Activated T-cell treated with anti-CD3 and anti-CD28 coated beads, Interleukin-2, amount 50 U/mL, for 1 hour (primary cell): ENCODE measurements at places on chromosomes 4 and X.
A peak's percentile ranks its signal among the peaks of the same experiment; 100 is the strongest.

DNA sequence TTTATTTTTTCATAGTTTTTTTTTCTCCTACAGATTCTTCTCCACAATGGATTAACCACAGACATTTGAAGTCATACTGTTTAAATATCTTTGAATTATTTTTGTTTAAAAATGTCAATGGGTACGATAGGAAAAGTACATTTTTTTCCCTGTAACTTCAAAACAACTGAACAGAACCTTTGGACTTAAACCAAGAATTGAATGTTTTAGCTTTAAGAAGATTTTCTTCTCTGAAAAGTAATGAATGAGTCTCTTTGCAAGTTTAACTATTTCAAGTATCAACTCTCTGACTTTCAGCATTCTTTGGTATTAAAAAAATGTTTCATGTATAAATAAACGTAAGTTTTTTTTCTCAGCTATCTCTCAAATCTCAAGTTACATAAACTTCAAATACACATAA lies 364.3 kb downstream of the FBXO8 start:
- DNase-seq, result no peak

GRCh38 chrX:134484039-134484438 lies 24.1 kb downstream of the HPRT1 start:
- DNase-seq, result no peak

DNA sequence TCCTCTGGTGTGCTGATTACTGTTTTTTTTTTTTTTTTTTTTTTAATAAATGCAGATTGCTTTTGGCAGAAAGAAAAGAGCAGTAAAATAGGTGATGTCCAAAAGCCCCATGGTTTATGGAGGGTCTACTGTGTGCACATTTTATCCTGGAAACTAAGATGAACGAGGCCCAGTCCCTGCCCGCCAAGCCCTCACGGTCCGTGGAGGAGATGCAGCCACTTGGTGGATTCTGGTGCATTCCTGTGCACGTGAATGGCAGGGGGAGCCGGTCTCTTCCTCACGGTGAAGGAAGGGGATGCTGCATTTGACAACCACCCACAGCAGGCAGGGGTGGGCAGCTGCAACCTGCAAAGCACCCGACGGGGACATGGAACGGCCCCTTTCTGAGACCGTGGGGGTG lies 100.2 kb upstream of the AFAP1 start:
- no peak for DNase-seq

DNA sequence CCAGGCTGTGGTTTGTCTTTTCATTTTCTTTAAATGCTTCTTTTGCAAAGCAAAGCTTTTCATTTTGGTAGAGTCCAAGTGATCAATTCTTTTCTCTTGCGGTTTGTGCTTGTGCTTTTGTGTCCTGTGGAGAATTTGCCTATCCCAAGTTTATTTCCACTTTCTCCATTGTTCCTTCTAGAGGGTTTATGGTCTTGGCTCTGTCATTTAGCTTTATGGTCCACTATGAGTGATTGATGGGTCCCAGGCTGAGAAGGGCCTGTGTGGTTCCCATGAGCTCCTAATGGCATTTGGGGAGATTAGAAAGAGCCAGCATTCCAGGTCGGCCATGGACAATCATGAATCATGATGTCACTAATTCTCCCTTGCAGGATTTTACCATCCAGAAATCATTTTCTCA lies 86.5 kb downstream of the CPZ start:
- DNase-seq, result no peak

DNA sequence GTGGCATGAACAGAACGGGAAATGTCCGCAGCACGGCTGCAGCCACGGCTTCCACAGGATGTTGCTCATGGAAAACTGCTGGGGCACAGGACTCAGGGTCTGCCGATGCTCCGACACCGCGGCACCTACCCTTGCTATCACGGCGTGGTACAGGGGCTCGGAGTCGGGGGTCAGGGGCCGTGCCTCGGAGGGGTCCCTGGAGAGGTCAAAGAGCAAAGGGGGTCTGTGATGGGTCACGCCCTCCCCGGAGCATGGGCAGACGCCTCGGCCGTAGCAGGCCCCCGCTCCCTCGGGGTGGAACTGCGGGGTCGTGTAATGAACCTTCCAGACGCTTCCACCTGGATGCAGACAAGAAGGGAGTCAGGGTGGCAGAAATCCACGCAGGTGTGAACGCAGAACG lies 21.8 kb downstream of the ARSD start:
- no peak for DNase-seq

DNA sequence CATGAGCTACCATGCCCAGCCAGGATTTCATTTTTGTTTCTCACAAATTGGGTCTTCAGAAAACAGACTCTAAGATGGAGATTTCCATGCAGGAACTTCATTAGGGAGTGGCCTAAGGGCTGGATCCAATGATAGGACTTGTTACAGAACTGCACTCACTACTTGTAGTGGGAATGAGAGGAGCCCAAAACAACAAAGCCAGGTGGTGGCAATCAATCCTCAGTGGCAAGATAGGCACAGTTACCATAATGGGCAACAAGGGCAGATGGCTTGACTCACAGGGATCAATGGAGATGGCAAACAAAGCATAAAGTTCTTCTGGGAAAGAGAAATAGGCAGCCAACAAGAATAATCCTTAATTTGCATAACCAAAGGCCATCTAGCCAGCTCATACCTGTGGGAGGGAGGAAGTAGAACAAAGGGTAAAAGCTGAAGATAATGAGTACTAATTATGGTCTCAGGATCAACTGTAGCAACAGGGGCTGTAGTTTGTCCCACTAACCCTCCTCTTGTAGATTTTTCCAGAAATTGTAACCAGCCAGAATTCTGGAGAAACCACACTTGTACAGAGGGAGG lies 72.8 kb upstream of the MAPK10 start:
- DNase-seq, result no peak

GRCh38 chr4:54067166-54067565 lies 2.8 kb upstream of the CHIC2 start:
- no peak for DNase-seq

DNA sequence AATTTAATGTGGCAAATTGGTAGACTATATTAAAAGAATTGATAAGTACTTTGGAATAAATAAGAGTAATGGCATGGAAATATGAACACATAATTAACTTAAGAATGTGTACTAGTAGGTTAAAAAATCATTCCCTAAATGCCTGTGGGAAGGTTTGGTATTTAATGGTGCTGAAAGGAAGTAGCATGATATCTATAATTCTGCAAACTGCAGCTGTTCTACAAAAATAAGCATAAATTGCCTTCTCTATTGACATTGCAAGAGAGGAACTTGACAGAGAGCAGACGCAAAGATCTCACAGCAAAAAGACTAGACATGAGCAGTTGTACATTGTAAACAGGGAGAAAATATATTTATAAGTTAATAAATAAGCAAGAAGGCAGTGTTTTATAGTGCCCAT lies 752.5 kb upstream of the PCDH10 start:
- no peak for DNase-seq

- DNase-seq, result no peak
Measured at GRCh38 chr4:43567644-43568043, 675.1 kb downstream of the GRXCR1 start.

DNA sequence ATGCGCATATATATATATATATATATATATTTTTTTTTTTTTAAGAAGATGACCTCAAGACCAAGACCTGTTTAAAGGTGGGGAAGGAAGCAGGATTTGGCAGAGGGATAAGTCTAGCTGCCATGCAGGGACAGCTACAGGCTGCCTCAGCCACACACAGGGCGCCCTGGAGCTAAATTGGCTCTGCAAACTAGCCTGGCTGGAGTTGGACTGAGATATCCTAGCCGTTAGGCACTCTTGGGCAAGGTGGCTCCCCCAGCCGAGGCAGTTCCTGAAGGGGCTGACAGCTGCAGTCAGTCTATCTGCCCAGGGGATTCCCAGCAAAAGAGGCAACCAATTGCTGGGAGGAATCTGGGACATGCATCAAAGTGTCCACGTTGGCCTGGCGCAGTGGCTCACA lies 21.9 kb downstream of the TRIML1 start:
- DNase-seq, result no peak

GRCh38 chrX:2928191-2928582 lies 952 bp downstream of the ARSD start:
- DNase-seq, result no peak

- no peak for DNase-seq
Measured at GRCh38 chr4:143407888-143408287, 71.2 kb downstream of the GAB1 start.

DNA sequence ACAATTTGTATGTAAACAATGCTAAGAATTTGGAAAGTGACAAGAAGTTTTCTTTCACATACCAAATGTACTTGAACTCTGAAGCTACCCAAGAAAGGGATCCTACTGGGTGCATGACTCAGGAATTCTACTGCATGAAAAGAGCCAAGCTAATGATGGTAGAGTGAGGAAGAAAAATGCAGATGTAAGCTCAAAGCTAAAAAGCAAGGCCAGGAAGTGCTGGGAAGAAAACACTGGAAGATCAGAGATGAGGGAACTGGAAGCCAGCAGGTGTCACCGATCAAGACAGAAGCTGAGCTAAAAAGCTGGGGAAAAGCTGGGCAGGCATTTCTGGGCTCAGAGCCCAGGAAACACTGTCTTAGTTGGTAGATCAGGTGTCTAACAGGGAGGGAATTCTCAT lies 449.1 kb downstream of the NKX6-1 start:
- no peak for DNase-seq

- DNase-seq, result no peak
Measured at GRCh38 chr4:94489098-94489497, 37.4 kb downstream of the PDLIM5 start.

GRCh38 chr4:120691536-120691935 lies 231.0 kb downstream of the PRDM5 start:
- no peak for DNase-seq

GRCh38 chr4:176492646-176493302 lies 173.0 kb downstream of the SPCS3 start:
- DNase-seq, result no peak

DNA sequence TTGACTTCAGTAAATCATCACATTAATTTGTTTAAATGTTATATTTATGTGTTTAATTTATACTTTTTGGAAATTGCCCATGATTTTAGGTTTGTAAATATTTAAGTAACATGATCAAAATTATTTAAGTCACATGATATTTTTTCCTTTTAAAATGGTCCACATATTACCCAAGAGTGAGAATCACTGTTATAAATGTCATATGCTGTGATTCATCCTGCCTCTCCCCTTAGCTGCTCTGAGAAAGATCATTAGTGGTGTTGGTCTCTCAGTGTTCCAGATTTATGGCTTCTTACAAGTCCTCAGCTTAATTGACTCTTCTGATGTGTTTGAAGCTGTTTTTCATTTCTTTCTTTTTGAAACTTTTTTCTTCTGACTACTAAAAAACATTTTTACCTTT lies 70.1 kb downstream of the SPANXN4 start:
- no peak for DNase-seq

DNA sequence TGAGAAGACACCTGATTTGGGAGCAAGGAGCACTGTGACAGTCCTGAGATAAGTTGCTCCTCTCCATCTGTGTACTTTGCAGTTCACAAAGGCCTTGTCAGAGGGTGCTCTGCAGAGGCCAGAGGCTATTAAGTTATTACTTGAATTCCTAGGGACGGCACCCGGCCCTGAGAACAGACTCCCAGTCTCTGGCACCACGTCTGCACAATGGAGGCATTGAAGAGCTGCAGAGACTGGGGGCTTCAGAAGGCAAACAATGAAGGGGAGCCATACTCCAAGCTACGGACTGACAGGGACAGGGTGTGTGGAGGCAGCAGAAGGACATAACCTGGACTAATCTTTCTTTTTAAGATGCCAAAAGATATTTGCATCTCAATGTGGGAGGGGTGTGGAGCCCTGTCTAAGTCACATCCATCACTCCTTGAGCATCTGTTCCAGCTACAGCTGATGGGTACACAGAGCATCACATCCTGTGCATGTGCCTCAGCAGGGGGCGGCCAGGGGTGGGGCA lies 11.5 kb downstream of the RASGEF1B start:
- DNase-seq, result no peak

DNA sequence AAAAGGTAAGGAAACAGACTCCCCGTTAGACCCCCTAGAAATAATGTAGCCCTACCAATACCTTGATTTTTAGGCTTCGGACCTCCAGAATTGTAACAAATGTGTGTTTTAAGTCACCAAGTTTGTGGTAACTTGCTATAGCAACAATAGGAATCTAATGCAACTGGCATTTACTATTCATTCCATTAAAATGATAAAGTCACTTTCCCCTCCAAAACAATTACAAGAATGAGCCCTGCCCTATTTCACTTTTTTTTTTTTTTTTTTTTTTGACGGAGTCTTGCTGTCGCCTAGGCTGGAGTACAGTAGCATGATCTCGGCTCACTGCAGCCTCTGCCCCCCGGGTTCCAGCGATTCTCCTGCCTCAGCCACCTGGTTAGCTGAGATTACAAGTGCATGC lies 3.5 kb upstream of the DDX60L start:
- DNase-seq, result no peak

DNA sequence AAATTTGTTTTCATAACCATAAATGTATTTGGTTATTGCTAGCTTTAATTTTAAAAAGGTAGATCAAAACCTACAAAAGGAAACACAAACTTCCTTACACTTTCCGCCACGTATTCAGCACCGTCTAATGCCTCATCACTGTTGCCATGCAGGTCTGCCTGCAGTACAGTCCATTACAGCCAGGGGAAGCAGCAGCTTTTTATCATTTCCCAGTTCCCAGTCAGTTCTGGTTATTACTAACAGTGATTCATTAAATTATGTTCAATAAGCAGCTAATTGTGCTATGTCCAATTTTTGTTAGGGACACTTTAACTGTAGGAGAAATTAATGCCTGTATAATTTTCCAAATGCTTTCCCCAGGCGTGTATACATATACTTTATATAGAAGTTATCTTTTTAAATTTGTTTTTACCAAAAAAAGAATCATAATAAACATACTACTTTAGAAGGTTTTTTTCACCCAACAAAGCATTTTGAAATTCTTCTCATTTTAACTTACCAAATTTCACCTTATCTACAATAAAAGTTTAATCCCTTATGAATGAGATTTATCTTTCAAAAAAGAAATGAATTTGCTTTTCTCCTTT lies 93.3 kb downstream of the ANXA3 start:
- DNase-seq, result peak; percentile 43

GRCh38 chr4:43223820-43224219 lies 331.3 kb downstream of the GRXCR1 start:
- no peak for DNase-seq

- DNase-seq, result no peak
Measured at GRCh38 chrX:71565474-71566041, 12.7 kb upstream of the GCNA start.

- no peak for DNase-seq
Measured at GRCh38 chrX:27186671-27187070, 276.5 kb downstream of the PPP4R3C start.

- DNase-seq, result no peak
Measured at GRCh38 chr4:100569196-100569595, 51.4 kb upstream of the EMCN start.

DNA sequence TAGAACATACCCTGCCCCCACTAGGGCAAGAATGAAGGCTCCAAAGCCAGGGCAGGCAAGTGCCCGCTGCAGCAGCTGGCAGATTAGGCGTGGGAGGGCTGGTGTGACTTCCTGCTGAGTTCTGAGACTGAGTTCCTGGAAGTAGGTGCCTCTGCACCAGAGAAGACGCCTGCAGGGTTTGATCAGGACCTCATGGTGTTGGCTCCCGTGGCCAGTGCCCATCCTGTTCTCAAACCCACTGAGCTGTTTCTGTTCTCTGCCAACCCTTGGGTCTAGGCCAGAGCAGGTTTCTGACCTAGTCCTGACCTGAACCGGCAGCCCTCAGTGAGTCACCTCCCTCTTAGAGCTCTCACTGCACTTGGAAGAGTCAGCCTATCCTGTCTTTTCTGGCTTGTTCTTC lies 220.7 kb downstream of the HS6ST2 start:
- peak; percentile 19 for DNase-seq

GRCh38 chrX:23623797-23624196 lies 43.5 kb upstream of the PRDX4 start:
- no peak for DNase-seq
